ENCODE measurements at places on chromosomes 2 and 18. TPM values are rescaled to one million over a fixed set of nuclear protein-coding genes. Genes with fewer than 3 reads are reported as not detected.

- DNase-seq, result no peak
These were observed 122.1 kb downstream of the CELF4 start for GRCh38 chr18:37443325-37444055.

The ITGB6 gene
- total RNA-seq, result 7.6 TPM

GRCh38 chr18:9906481-9906880 lies 7.3 kb upstream of the VAPA start:
- no peak for DNase-seq

- no peak for DNase-seq
These were observed 12.4 kb upstream of the CHRNA1 start for GRCh38 chr2:174776675-174777074.

Data from astrocyte (in vitro differentiated cells and primary cell).